ENCODE measurements at places on chromosomes 5 and 9.
A peak's percentile ranks its signal among the peaks of the same experiment; 100 is the strongest.

- DNase-seq, result no peak
These were observed 340.5 kb downstream of the ARHGEF28 start for GRCh38 chr5:73966451-73966850.

DNA sequence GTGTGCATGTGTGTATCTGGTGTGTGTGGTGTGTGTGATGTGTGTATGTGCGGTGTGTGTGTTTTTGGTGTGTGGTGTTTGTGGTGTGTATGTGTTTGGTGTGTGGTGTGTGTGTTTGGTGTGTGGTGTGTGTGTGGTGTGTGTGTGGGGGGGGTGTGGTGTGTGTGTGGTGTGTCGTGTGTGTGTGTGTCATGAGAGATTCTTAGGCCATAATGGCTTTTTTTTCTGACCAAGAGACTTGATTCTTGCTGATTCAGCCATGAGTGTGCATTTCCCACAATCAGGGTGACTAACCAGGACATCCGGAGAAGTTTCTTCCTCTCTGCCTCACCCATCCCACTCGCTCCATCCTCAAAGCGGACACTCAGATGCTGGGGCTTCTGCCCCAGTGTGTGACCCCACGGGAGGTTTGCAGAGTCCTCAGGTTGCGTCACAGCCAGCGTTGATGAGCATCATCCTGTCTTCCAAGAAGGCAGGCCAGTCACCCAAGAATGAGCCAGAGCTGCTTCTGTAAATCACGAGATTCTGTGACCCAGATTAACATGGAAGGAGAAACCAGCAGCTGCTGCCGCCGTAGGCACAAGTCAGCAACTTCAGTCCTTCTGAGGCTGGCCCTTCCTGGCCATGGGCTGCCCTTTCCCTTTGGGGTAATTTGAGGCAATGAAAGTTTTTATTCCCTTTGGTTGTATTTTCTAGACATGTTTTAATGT is 12.5 kb upstream of the CTSL start:
- DNase-seq, result no peak

- DNase-seq, result no peak
These were observed 143.0 kb upstream of the TARS1 start for GRCh38 chr5:33297760-33298216.

GRCh38 chr9:74804018-74804385 is 83.7 kb downstream of the TRPM6 start:
- DNase-seq, result no peak

GRCh38 chr5:154390096-154390495 is 55.7 kb upstream of the SAP30L start:
- no peak for DNase-seq

GRCh38 chr9:132146039-132146438 is 15.8 kb upstream of the NTNG2 start:
- DNase-seq, result no peak

DNA sequence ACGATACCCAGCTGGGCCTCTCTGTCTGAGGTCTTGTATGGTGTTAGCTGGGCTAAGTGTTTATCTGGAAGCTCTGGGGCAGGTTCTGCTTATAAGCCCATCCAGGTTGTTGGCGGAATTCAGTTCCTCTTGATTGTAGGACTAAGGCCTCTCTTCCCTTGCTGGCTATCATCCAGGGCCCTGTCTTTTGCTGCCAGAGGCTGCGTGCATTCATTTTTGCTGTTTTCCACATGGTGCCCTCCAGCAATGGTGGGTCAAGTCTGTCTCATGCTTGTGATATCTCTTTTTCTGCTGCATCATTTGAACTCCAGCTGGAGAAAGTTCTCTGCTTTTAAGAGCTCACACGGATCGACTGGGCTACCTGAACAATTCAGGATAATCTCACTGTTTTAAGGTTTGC is 105.7 kb upstream of the ZNF618 start:
- no peak for DNase-seq

- DNase-seq, result no peak
These were observed 216.2 kb downstream of the FANCC start for GRCh38 chr9:95101326-95101725.

DNA sequence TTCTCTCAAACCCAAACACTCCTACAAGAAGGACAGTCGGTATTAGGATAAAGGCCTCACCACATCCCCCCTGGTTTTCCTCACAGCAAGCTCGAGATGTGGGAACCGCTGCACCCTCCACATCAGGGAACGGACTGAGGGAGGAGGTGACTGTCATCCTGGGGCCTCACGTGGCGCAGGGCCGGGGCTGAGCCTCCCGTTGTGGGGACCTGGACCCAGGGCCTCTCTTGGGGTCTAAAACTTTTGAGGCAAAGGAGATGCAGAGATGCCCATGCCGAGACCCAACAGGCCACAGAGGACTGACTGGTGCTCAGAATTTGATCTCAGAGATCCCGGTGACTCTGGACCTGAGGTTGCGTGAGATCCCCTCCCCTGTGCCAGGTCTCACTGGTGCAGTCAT is 72.7 kb downstream of the MRPL36 start:
- DNase-seq, result peak; percentile 53

- no peak for DNase-seq
These were observed 453.7 kb upstream of the RIOK2 start for GRCh38 chr5:97636766-97637165.

- no peak for DNase-seq
These were observed 545 bp downstream of the HMGCS1 start for GRCh38 chr5:43312699-43313034.

DNA sequence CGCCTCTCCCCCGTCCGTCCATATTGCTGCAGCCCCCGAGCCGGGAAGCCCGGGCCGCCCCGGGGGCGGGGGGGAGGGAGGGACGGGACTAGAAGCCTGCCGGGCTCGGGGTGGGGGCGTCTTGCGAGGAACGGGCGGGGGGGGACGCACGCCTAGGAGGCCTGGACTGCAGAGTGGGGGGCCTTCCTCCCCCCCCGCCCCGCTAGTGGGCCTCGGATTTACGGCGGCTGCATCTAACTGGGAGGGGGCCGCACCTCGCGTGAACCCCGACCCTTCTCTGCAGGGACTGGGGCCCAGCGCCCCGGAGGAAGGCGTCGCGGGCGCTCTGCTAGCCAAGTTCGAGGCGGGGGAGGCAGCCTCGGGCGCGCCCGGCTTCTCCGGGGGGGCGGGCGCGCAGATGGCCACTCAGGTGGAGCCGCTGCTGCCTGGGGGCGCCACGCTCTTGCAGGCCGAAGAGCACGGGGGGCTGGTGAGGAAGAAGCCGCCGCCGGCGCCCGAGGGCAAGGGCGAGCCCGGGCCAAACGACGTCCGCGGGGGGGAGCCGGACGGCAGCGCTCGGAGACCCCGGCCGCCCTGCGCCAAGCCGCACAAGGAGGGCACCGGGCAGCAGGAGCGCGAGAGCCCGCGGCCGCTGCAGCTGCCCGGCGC is at the start of gene LARP1:
Gene LARP1, plus strand, starts transcription at position 17 of the 648 bp plus-strand sequence. Its CDS starts 381 bp downstream, at position 398.
- DNase-seq, result peak; percentile 73

GRCh38 chr5:15256485-15256884 is 243.5 kb upstream of the FBXL7 start:
- no peak for DNase-seq

DNA sequence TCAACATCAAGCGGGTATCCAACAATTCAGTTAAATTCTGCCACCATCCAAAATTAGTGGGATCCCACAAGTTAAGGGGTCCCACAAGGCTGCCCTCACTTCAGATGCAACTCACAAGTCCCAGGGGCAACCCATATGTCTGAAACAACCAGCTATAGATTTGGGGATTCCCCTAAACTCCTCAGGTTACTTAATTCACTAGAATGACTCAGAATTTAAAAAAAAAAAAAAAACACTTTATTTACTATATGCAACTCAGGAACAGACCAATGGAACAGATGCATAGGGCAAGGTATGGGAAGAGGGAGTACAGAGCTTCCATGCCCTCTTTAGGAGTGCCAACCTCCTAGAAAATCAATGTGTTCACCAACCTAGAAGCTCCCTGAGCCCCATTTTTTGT is 15.1 kb downstream of the AUH start:
- DNase-seq, result no peak
